ENCODE measurements at places on chromosomes 4 and X. TPM values are rescaled to one million over a fixed set of nuclear protein-coding genes. Genes with fewer than 3 reads are reported as not detected.

DNA sequence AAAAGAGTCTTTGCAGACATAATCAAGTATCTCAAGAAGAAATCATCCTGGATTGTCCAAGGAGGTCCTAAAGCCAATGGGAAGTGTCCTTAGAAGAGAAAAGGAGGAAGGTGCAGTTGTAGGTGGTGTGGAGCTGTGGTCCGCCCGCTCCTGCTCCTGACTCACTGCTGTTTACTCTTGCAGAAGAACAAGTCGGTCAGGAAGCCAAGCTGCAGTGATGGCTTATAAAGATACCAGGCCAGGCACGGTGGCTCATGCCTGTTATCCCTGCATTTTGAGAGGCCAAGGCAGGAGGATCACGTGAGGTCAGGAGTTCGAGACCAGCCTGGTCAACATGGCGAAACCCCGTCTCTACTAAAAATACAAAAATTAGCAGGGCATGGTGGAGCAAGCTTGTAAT is 66.4 kb upstream of the ATP6AP2 start:
- DNase-seq, result no peak

GRCh38 chr4:105837037-105837436 is 58.2 kb upstream of the NPNT start:
- DNase-seq, result no peak

DNA sequence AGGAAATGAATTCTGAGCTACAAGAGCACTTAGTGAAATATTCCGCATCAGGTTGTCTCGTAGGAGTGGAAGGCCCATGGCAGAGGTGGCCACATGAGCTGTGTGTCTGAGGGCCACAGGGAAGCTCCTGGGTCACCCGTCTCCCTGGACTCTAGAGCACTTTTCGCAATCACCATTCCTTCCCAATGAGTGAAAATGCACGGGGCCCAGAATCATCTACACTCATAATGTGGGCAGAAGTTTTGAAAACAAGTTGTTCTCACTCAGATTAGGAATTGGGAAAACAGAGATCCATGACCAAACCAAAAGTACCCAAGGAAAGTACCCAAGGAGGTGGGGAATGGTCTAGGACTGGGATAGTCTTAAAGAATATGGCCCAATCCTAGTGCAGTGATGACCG is 94.4 kb downstream of the SCD5 start:
- no peak for DNase-seq

- DNase-seq, result no peak
Measured at GRCh38 chrX:84760560-84760959, 243.1 kb upstream of the APOOL start.

Gene GRIA2
- 0.54 TPM for total RNA-seq

Gene GSPT2
- 10.3 TPM for total RNA-seq

Gene LAMTOR3
- total RNA-seq, result 46.5 TPM

Measured in kidney (tissue), 22 donors.